ENCODE measurements at places on chromosomes 2 and 18.

DNA sequence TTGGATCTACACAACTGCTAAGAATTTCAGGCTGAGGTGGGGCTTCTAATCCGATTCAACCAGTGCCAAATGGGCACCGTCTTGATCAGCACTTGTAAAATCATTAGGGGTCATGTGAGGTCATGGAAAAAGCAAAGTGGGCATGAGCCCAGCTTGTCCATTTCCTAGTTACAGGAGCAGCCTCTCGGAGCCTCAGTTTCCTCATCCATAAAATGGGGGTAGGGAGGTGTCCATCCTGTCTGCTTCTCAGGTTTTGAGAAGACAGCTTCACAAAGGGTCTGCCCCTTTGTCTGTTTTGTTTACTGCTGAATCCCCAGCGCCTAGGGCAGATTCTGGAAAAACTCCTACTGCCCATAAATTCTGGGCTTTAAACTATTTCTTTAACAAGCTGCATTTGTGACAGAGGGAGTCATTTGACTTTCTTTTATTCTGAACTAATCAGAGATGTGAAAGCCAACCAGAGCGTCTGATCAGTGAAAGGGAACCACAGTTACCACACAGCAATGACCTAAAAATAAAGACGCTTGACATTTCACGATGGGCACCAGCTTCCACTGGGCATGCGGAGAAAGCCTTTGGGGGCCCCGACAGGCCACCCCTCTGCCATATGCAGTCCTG, 38.9 kb downstream of the DNMT3A start:
- no peak for DNase-seq

GRCh38 chr2:120933693-120934573, 198.3 kb downstream of the GLI2 start:
- DNase-seq, result peak; percentile 51

DNA sequence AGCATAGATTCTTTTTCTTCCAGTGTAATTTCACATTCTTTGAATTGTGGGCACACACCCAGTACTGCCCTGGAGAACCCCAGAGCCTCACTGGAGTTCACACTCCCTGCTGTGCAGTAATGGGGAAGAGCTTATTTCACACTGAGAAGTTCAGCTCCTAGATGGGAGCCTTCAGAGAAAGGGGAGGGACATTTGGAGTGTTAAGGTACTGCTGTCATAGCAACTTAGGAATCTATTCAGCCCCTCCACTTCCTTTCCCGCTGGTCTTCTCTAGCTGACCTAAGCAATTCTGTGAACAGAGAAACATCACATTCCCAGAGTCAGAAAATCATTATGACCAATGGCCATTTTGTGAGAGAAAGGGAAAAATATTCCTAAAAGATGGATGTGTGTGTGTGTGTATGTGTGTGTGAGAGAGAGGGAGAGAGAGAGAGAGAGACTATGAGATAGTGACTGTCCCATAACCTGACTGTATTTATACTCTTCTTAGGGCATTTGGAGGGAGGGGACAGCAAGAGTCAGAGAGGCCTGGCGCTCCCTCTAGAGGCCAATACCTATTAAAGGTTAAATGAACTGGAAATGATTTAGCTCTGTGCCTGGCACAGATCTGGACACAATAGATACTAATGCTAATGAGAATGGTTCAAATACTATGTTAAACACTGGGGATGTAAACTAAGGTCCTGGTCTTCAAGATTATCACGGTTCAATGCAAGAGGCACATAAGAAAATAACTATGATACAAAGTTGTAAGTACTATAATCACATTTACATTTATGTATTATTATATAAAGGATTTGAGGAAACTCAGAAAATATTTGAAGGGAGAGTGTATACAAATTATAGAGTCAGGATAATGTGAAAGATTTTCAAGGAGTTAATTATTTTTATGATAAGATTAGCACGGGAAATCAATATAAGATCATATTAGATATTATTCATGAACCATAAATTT, 41.5 kb upstream of the RPE start:
- DNase-seq, result peak; percentile 67

DNA sequence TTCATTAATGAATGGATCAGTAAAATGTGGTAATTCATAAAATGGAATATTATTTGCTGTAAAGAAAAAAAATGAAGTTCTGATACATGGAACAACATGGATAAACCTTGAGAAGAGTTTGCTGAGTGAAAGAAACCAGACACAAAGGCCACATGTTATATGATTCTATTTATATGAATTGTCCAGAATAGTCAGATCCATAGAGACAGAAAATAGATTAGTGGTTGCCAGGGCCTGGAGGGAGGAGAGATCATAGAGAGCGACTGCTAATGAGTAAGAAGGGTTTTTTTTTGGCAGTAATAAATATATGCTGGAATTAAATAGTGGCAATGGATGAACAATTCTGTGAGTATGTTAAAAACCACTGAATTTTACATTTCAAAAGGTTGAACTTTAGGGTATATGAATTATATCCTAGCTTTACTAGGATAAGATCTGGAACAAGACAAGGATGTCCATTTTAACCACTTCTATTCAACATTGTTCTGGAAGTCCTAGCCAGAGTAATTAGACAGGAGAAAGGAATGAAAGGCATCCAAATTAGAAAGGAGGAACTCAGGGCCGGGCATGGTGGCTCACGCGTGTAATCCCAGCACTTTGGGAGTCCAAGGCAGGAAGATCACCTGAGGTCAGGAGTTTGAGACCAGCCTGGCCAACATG, 48.8 kb downstream of the MAPRE2 start:
- DNase-seq, result no peak

DNA sequence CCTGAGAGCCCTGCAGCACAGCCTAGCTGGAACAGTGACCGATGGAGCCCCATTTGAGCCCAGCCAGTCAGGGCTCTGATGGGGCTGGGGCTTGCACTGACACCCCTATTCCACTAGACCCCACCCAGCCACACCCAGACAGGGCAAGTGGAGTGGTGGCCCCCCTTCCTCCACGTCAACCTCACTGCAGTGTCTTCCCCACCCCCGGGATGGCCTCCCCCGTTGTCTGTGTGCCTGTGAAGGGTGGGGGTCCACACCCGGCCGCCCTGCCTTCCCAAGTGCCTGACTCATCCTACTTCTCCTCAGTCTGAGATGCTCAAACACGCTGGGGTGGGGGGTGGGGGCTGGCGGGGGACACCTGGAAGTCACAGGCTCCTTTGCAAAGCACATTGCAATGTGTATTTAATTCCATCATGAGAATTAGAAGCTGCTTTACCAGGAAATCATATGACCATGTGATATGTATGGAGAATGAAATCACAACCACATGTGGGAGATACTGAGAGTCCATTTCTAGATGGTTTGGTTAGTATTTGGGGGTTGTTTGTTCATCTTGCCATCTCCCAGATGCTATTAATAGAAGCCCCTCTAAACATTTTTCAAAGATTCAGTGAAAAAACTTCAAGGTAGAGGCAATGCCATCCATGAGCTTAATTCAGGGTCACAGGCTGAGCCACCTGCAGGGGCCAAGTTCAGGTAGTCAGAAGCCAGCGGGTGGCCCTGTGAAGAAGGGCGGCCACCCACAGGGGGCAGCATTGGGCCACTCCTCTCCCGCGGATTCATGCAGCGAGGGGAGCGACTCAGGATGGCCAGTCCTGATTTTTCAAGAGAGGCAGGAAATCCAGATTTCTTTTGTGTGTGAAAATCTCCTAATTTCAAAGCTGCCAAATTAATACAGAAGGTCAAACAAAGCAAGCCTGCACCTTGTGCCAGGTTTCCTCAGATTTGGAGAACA, 22.7 kb upstream of the GMPPA start:
- DNase-seq, result peak; percentile 60

GRCh38 chr2:37376421-37377186, 32.2 kb downstream of the QPCT start:
- no peak for DNase-seq

DNA sequence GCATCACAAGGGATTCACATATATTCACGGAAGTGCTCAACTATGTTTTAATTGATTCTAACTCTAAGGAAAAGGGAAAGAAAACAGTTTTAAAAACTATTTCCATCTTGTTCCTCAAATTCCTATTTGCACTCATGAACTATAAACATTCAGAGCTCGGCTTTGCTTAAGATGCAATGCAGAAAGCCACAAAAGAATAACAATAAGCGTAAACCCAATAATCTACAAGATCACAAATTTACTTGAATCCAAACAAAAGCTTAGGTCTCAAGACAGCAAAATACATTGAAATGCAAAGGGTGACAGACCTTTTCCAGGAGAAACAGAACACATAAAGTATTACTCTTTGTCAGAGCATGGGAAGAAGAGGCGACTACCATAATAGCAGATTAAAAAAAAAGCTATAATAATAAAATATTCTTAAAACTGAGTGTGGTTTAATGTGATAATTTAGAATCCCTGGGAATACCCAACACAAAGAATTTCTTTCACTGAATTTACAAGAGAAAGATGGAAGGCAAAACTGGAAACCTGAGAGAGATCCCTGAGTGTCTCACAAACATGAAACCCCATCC, 1094.9 kb downstream of the LRP1B start:
- DNase-seq, result no peak

- no peak for DNase-seq
These were observed 694.8 kb upstream of the SLC39A10 start for GRCh38 chr2:194962254-194962653.

- DNase-seq, result no peak
These were observed 5.6 kb upstream of the STK39 start for GRCh38 chr2:168252976-168253375.

GRCh38 chr2:83730223-83730622, 728.9 kb downstream of the SUCLG1 start:
- DNase-seq, result no peak

GRCh38 chr2:179701524-179702110, 159.8 kb downstream of the ZNF385B start:
- no peak for DNase-seq

DNA sequence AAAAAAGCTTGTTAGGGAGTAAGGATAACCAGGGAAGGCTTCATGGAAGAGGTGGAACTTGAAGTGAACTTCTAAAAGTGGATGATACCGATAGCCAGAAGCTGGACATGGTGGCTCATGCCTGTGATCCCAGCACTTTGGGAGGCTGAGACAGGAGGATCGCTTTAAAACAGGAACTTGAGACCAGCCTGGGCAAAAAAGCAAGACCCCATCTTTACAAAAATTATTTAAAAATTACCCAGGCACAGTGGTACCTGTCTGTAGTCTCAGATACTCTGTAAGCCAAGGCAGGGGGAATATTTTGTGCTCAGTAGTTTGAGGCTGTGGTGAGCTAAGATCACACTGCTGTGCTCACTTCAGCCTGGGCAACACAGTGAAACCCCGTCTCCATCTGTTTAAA, 10.2 kb downstream of the PAPOLG start:
- no peak for DNase-seq

- DNase-seq, result no peak
These were observed 290.8 kb upstream of the MC4R start for GRCh38 chr18:60663060-60663989.

GRCh38 chr2:72293620-72294019, 146.0 kb upstream of the CYP26B1 start:
- DNase-seq, result no peak
